HAP-1 (cell line): ENCODE measurements at places on chromosomes 1 and 21.

- DNase-seq = no peak
These were observed 19.7 kb downstream of the OPTC start for GRCh38 chr1:203513585-203514031.

- DNase-seq = no peak
These were observed 133.2 kb upstream of the KCNJ15 start for GRCh38 chr21:38123626-38124025.

DNA sequence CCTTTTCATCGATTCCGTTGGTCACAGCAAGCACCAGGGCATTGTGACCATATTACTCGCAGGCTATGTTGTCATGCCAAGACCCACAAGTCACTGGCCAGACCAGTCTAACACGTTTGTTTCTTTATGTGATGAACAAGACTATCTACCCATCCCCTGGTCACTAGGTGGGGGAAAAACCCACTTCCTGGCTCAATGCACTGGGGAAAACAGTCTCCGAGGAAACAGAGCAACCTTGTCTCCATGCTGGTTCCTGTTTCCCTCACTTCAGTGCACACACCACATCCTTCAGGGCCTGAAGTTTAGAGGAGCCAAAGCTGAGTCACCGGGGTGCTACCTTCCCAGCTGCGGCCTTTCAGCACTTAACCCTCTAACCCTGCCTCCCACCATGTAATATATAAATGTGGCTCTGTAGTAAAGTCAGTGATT lies 20.9 kb downstream of the ERICH3 start:
- no peak for DNase-seq

DNA sequence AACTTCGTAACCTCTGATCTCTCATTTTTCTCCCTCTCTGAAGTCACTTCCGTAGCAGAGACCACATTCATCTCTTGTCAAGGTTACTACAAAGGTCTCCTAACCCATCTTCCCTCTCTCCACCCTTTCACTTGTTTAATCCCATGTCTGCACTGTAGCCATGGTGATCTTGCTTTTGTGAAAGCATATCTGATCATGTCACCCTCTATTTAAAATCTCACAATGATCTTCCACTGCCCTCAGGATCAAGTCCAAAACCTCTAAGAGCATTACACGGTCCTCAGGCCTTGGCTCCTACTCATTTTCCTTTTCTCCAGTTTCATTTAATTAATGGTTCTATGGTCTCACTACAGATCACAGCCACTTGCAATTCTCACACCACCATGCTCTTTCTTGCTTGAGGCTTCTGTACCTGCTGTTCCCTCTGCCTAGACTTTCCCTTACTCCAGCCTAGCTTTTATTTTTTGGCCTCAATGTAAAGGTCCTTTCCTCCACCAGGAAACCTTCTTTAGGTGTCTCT lies 12.1 kb downstream of the ARHGEF11 start:
- DNase-seq = no peak

DNA sequence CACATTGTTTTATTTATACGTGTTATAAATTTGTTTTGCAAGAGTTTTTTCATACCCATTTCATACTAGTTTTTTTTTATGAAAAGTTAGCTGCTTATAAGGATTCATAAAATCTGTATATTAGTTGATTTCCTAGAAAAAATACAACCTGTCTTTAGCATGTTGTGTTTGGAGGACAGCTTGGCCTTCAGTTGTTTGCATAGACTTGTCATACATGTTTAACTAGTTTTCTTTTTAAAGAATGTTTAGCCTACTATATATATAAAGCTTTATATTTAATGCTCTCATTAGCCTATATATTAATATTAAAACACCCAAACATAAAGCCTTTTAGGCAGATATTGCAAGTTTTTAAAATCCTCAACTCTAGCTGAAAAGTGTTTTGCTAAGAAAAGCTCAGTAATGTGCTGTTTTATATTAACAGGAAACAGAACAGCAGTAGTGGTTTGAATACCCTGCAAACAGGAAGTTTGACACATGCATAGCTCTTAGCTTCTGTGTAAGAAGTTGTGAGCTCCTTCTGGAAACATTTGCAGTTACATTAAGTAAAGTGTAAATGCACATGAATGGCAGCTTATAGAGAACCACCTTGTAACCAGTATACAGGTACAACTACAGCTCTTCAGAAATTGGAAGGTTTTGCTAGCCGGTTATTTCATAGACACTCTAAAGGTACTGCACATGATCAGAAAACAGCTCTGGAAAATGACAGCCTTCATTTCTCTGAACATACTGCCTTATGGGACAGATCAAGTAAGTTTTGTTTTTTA lies at the start of gene PRKACB:
Gene PRKACB (plus strand): TSS at position 476 of the 770 bp plus-strand sequence. CDS start 91 bp downstream, at position 567.
- no peak for DNase-seq

GRCh38 chr1:218499011-218499691 lies 154.0 kb downstream of the TGFB2 start:
- no peak for DNase-seq

DNA sequence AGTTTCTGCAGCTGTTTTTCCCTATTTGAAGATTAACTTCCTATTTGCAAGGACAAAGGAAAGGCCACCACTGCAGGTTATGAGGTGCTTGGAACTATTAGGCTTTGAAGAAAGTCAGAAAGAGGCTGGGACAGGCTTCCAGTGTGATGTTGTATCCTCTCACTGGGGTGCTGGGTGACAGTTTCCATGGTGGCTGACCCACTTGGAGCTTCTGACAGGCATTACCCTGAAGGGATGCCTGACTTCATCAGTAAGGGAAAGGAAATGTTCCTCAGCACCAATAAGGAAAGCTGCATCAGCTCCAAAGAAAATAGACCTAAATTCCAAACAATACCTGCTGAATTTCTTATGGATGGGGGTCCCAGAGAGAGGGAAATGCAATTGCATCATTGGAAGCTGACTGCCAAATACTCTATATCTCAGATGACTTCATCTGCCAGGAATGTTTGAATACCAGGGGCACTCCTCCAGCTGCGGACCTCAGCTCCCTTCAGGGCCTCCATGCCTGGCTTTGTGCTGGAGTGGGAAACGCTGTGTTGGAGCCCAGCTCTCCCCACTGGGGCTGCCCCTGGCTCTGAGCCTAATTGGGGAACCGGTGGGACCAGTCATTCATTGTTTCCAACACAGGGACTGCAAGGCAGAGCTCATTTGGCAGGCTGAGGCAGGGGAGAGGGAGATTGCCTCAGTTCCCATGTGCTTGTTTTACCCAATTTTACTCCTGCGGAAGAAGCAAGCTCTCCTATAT lies 76.6 kb downstream of the RGL1 start:
- peak; percentile 19 for DNase-seq
